ENCODE measurements at places on chromosomes 3 and 15.

GRCh38 chr15:29270976-29271375, 1.4 kb upstream of the NSMCE3 start:
- no peak for DNase-seq

- peak; percentile 10 for DNase-seq
These were observed 339.8 kb downstream of the THSD4 start for GRCh38 chr15:71455107-71455506.

GRCh38 chr15:93861956-93862741, 369.2 kb upstream of the MCTP2 start:
- no peak for DNase-seq

GRCh38 chr15:89845305-89845893, 30.7 kb upstream of the ANPEP start:
- DNase-seq = no peak

DNA sequence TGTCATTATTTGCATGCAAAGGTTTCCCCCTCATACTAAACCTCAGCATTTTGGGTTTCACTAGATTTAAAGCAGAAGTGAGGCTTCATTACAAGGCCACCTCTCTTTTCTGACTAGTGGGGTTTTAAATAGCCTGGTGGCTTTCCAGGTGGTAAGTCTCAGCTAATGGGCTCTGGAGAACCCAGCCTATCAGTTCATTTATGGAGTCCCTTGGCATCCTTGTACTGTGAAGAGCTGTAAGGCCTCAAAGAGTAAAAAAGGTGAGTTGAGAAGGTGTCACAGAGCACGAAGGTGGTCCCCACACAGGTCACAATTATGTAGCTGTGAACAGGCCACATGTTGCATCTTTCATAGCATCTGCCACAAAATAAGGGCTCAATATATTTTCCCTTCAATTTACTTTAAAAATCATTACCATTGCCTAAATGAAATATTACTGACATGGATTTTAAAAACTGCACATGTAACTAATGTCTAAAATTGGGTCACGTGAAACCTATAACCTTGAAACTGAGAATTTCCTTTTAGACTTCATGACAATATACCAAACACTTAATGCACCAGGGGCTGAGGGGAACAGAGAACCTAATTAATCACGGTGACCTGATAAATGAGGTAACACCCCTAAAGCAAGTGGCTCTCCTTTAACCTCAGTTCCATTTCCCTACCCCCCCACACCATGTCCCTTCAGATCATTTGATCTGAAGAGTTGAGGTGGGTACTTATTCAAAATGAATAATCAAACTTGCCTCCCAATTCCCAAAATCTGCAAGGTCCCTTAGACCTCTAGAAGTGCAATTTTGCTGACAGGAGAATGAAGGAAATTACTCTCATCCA, 1.3 kb downstream of the NGLY1 start:
- DNase-seq = no peak

GRCh38 chr3:42061713-42062380, 29.3 kb upstream of the TRAK1 start:
- no peak for DNase-seq

DNA sequence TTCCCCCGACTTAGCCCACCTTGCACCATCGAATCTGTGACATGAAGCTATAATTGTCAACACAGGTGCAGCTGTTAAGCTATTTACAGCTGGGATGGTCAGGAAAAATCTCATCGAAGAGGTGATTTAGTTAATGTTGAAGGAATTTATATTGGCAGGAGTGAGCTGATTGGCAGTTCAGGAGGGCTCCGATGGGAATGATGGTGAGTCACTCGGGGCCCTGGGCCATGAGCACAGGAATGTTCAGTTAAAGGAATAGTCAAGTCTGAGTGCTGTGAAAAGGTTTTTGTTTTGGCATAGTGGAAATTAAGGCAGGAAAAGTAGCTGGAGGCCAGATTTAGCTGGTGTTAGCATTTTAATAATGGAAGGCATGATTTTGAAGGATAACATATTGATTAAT, 95.7 kb downstream of the OXSM start:
- DNase-seq = no peak

GRCh38 chr15:40879609-40880008, 5.6 kb upstream of the RHOV start:
- no peak for DNase-seq

DNA sequence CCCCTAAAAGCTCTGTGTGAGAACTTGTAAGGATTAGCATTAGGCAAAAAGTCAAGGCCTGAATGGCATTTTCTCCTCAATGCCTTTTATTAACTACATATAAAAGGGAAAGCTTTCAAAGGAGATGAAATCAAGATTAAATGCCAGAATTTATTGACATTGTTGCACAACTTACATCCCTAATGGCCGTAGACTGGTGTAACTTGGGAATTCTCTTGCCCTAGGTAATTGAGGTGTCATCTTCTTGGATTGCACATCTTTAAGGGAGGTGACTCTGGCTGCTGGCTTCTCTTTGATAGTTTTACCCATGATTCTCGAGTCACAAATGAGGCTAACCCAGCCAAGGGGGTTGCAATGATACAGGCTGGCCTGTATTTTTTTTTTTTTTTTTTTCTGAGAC, 249.1 kb downstream of the TBL1XR1 start:
- no peak for DNase-seq

- no peak for DNase-seq
These were observed 6.7 kb downstream of the EFCC1 start for GRCh38 chr3:129007792-129008191.

DNA sequence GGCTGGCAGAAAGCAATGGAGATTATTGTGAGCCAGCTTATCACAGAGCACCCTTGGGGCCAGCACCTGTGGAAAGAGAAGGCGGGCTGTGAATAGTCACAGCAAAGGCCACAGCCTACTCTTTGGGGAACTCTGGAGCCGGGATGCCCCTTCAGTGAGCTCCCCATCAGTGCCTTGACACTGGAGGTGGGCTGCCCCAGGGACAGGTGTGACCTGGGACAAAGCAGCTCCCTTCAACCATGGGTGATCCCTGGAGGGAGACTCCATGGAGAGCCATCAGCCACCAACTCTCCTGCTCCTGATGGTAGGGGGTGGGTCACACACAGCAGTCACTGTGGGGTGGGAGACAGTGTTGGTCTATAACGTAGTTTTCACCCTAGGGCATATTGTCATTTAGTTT, 5.8 kb downstream of the TTC21A start:
- no peak for DNase-seq

DNA sequence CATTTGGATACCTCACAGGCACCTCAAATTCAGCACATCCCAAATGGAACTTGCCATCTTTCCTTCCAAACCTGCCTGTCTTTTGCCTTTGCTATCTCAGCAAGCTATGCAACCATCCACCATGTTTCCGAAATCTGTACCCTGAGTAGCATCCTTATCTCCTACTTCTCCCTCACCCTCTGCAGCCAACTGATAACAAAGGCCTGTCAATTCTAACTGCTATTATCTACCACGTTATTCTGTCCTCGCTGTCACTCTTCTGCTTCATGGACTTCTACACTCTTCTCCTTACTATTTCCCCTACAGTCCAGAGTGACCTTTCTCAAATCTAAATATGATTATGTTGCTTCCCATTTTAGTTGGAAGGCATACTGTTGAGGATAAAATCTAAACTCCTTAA, 25.5 kb upstream of the TAFA4 start:
- no peak for DNase-seq

- no peak for DNase-seq
These were observed 46.5 kb downstream of the MSL2 start for GRCh38 chr3:136149667-136150066.

DNA sequence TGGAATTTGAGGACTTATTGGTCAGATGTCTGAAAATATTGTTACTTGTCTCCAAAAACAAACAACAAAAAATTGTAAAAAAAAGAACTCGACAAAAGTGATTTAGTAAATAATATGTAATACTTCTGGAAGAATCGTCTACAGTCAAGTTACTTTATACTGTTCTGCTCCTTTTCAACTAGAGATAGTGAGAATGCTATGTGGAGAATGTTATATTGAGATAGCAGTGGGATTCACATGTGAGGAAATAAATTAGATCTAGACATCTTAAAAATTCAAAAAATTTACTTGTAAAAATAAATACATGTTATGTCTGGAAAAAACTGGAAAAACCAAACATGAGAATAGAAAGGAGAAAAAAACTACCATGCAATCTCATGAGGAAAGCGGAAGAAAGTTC, 64.9 kb downstream of the SGO1 start:
- no peak for DNase-seq

GRCh38 chr3:141257961-141258360, 26.3 kb downstream of the PXYLP1 start:
- no peak for DNase-seq

- peak; percentile 80 for DNase-seq
These were observed 125.0 kb downstream of the CHSY1 start for GRCh38 chr15:101126618-101127505.

DNA sequence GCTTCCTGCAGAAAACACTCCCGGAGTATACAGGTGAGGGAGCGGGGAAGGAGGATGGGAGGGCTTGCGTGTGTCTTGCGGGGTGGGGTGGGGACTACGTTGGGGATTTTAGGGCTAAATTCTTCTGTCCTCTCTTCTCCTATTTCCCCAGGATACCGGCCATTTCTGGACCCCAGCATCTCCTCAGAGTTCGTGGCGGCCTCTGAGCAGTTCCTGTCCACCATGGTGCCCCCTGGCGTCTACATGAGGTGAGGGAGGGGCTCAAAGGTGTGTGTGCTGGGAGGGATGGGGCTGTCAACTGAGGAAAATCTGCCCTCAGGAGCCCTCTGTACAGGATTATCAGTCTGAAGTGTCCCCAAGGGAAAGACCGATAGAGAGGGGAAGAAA, 6.6 kb downstream of the DUOX1 start:
- no peak for DNase-seq
